Hepatic stellate cell (primary cell): ENCODE measurements at places on chromosomes 2 and 18.
A peak's percentile ranks its signal among the peaks of the same experiment; 100 is the strongest.

- DNase-seq, result no peak
These were observed 48.1 kb downstream of the PKDCC start for GRCh38 chr2:42095923-42096408.

DNA sequence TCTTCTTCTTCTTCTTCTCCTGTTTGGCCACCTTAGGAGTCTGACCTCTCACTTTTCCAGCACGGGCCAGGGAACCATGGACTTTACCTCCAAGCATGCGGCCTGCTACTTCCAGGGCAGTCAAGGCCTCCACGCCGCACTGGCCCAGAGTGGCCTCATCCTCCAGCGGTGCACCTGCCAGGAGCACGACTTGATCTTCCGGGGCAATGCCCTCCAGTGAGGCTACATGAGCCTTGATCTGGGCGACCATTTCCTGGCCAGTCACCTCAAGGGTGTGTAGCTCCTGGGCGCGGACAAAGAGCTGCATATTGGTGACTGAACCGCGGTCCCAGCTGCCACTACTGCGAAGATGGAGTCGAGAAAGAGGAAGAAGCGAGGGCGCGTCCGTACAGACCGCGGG, 67.1 kb downstream of the DIPK1C start:
- DNase-seq, result no peak

DNA sequence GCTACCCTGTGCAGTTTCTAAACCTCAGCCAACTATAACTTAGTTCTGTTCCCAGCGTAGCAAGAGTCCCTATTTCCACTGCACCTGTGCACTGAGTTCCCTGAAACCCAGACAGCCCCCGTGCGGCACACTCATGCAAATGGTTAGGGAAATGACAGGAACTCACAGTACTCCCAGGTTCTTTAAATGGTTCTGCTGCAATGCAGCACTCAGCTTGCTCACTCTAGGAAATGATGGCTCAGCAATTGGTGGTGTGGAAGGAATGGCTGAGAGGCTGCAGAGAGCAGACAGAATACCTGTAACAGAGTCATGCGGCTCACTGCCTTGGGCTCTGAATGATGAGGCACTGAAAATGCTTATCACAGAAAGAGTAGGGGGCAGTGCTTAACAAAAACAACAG, 143.0 kb downstream of the RAD51AP2 start:
- no peak for DNase-seq

GRCh38 chr2:130836501-130837174, at the start of gene ARHGEF4:
ARHGEF4 (plus strand) TSS chr2:130836914; CDS start chr2:130836954, 40 bp downstream.
- no peak for DNase-seq

- no peak for DNase-seq
These were observed 144.3 kb upstream of the ZFP36L2 start for GRCh38 chr2:43370705-43371104.

- DNase-seq, result peak; percentile 73
These were observed 39.2 kb upstream of the RASGRP3 start for GRCh38 chr2:33437297-33437696.

- no peak for DNase-seq
These were observed 4.2 kb downstream of the ALPI start for GRCh38 chr2:232460171-232460570.

- DNase-seq, result peak; percentile 49
These were observed 1.0 kb upstream of the BMPR2 start for GRCh38 chr2:202375033-202375608.

- no peak for DNase-seq
These were observed 64.0 kb upstream of the SMAD7 start for GRCh38 chr18:49014605-49015267.

DNA sequence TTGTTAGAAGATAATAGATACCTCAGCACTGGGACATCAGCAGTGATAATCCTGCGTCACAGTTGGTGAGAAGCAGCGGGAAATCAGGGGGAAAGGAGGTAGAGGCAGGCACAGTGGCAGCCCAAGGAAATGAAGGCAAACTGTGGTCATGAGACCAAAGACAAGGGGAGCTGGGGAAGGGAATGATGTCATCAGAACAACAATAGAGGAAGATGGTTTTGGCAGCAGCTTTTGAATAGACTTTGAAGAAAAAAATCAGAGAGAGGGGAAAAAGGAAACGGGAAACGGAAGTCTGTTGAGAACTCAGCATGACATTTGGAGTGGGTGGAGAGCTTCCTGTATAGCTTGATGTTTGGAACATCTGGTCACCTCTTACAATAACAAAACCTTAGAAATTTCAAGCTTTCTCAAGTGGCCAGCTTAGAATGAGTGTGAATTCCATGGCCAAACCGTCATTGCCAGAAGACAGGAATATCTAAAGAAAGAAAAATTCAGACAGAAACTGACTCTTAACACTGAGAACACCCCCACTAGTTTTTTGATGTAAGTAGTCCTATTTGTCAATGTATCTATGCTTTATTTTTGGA, 18.4 kb upstream of the YES1 start:
- no peak for DNase-seq

GRCh38 chr2:12732651-12733050, 15.9 kb downstream of the TRIB2 start:
- no peak for DNase-seq

DNA sequence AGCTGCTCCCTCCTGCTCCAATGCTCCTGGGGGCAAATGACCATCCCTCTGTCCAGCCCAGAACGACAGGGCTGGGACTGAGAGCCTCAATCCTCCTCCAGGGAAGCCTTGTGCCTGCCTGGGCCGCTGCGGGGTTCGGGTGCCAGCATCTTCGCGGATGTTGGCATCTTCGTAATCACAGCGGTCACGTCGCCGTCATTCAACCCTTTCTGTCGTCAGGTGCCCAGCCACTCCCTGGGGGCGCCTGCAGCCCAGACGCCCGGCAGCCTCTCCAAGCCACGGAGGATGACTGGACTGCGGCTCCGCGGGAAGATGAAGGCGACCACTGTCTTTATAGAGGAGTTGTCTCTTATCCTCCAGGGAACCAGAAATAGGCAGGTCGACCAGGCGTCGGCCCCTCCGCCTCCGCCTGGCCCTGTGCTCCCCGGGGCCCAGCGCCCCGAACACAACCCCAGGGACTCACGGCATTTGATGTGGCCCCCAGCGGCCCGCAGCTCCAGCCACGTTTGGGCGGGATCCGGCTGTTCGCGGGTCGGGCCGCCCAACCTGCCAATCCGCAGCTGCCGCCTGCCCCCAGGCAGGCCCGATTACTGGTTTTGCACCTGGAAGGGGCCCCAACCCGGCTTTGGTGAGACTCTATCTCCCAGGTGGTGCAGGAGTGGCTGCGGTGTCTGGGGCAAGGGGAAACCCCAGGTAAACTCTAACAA, 113.9 kb downstream of the THNSL2 start:
- no peak for DNase-seq

DNA sequence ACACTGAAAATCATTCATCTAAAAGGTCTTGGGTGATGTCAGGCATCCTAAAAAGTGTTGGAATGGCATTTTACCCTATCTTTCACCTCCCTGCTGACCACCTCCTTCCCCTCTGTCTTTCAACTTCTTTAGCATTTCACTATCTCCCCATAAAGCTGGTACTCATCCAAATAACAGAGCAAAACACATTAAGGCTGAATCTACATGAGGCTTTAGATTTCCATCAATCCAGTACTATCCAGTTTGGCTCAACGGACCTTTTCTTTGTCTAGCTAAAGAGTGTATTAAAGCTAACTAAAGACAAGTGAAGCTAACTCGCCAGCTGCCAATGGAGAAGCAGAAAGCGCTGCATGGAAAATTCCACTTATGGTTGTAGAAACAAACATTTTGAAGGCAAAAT, 122.5 kb upstream of the NCKAP5 start:
- DNase-seq, result no peak

DNA sequence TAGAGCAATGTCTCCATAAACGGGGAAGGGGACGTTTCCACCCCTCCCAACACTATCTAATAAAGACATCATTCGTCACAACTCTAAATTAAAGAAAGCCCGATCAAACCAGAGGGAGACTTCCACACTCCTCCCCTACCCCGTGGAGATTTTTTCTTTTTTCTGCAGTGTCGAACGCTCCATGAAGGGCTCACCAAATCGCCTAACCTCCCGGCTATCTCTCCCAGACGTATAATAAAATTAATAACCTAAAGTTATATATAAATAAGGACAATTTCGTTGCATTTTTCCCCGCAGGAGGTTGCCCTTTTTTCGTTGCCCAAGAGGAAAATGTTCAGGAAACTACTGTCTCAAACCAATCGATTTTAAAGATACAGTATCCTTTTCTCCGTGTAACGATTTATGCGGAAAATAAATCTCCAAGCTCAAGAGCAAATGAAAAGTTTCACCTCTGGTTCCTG, 2.4 kb downstream of the EVX2 start:
- DNase-seq, result no peak

DNA sequence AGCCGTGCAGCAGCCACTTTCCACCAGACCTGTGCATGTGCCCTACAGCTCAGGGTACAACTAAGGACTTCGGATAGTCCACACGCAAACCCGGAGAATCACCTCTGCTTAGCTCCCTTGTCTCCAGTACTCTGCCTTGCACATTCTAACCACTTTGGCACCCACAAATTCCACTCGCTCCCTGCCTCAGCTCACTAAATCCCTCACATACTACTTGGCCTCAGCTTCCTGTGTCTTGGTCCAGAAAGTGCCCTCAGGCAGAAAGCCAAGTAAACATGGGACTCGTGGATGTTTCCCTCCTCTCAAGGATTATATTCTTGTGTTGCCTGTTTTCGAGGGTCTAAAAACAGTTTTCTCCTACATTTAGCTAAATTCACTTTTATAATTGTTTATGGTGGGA, 157.8 kb upstream of the DAPL1 start:
- no peak for DNase-seq
